ENCODE measurements at places on chromosomes 7 and 10.
A peak's percentile ranks its signal among the peaks of the same experiment; 100 is the strongest.

GRCh38 chr7:50552139-50552538 is 13.1 kb downstream of the DDC start:
- no peak for DNase-seq

DNA sequence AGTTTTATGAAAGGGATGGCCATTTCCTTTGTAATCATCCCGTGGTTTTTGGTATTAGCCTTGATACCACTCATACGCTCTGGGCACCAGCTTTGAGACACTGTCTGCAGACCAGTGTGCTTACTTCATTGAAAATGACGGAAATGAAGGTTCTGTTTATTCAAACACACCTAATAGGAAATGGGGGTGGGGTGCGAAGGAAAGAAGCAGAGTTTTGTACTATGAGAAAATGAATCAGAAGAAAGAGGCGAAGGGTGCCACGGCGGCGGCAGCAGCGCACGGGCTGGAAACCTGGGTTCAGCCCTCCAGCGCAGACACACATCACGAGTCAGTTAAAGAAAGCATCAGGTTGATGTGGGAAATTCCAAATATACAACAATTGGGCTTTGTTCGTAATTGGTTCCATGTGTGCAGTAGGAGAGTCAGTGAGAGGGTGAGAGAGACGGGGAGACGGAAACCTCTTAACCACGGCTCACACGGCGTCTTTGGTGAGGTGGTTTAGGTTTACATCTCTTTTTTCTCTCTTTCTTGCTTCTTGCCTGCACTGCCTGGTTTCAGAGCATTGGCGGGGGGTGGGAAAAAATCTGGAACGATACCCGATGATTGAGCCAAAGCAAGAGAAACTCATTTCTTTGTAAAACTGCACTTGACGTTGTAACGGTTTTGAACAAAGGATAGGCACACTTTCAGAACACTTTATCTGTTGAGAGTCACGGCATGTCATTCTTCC is 321.2 kb downstream of the FRMD4A start:
- DNase-seq, result peak; percentile 94

DNA sequence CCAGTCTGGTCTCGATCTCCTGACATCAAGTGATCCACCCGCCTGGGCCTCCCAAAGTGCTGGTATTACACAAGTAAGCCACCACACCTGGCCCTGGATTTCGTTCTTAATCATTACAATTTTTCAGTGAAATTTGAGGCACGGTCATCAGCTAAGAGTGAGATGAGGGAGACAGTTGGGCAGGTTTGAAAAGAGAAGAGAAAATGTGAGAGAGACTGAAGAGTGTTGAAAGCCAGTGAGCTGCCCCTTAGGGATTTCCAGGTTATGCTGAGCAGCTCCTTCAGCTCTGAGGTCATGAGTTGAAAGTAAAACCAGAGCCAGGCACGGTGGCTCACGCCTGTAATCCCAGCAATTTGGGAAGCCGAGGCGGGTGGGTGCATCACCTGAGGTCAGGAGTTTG is 5.9 kb upstream of the UPF2 start:
- DNase-seq, result no peak

DNA sequence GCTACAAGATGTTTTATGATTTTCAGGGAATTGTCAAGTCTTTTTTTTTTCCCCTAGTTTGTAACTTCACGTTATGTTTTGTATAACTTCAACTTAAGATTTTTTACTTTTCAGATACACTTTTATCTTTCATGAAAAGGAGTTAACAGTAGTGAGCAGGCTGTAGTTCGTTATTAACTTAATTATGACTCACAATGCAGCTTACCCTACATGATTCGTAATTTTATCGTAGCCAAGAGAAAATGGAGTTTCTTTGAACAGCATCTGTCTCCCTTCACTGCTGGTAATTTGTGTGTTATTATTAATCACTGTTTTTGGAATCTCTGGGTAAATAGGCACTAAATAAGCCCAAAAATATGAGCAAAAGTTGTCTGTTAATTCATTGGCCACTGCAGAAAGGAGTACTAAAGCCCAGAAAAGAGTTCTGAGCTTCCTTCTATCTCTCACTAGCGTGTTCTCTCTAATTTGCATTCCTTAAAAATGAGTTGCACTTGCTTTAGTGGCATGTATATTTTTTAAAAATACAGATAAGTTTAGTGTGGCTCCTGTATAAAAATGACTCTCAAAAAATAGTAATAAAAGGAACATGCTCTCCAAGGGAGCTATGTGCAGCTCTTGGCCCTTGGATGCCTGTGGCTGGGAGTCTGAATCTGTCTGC is 36.1 kb downstream of the RALA start:
- peak; percentile 28 for DNase-seq

- no peak for DNase-seq
Measured at GRCh38 chr10:109650228-109650627, 273.1 kb downstream of the XPNPEP1 start.

DNA sequence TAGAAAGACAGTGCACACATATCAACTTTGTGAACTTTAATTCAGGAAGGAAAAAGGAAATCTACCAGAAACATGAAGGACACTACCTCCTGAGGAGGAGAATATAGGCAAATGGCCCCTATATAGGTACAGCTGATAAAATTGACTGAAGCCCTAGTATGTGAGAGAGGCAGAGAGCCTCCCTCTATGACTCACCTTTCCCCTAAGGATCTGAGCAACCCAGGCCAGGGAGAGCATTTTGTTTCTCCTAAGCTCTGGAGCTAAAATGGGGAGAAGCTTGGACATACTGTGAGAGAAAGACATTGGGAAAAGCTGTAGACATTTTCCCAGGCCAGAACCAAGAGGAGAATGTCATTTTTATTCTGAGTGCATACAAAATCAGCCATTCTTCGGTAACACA is 303.5 kb downstream of the AHR start:
- no peak for DNase-seq

DNA sequence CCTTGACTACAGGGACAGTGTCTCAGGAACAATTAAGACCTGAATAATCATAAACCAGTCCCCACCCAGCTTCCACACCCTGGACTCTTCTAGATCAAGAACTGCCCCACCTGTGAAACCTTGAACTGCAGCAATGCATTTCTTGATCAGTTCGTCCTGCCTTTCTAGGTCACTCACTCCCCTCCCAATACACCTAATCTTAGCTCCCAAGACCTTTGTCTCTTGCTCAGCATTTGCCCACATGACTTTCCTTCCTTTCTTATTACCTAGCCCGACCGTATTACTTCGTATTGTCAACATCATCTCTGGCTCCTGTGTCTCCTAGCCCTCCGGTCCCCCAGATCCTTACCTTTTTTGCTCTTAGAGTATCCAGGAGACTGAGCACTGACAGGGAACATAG is 5.5 kb upstream of the NAMPT start:
- DNase-seq, result no peak

DNA sequence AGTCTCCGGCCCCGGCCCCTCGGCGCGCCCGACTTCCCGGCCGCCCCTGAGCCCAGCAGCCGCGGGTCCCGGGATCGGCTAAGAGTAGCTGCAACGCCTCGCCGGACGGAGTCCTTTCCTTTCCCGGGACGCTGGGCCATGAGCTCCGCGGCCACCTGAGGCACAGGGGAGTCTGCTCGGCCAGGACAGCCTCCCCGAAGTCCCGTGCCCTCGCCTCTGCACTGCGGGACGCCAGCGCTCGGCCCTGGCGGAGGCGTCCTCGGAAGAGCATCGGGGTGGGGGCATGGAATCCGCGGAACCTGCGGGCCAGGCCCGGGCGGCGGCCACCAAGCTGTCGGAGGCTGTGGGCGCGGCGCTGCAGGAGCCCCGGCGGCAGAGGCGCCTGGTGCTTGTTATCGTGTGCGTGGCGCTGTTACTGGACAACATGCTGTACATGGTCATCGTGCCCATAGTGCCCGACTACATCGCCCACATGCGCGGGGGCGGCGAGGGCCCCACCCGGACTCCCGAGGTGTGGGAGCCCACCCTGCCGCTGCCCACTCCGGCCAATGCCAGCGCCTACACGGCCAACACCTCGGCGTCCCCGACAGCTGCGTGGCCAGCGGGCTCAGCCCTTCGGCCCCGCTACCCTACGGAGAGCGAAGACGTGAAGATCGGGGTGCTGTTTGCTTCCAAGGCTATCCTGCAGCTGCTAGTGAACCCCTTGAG is 502 bp downstream of the SLC18A3 start:
- DNase-seq, result no peak

DNA sequence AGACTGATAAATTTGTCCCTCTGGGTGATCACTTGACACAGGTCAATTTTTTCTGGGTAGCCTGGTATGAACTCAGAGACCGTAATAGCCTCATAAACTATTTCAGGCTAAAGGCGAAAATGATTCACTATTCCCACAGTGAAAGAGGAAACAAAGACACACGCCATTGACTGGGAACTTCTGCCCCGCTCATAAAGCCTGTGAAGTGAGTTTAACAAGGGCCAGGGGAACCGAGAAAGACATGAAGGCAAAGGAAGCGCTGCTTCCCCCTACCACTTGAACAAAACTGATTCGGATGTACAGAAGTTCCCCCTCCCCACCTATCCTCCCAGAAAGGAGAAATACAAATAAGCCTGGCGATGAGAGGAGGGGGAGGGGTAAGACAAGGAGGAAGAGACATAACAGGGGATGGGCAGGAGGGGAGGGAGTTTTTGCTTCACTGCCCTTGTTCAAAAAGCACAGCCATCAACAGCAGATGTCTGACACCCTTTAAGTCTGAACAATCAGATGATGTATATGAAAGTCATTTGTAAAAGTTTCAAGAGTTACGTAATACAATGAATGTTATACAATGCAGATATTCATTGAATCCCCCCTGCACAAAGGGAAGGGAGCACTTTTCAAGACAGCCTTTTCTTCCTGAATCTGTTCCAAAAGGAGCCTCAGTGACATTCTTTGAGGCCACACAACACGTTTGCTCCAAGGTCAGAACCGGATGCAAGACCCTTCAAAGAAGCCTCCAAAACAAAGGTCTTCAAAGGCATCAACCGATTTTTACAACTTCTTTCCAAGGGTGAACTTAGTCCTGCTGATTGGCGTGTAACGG is 734 bp downstream of the ABCB4 start:
- DNase-seq, result peak; percentile 55

GRCh38 chr10:78729366-78729765 is 339.4 kb upstream of the ZMIZ1 start:
- no peak for DNase-seq

DNA sequence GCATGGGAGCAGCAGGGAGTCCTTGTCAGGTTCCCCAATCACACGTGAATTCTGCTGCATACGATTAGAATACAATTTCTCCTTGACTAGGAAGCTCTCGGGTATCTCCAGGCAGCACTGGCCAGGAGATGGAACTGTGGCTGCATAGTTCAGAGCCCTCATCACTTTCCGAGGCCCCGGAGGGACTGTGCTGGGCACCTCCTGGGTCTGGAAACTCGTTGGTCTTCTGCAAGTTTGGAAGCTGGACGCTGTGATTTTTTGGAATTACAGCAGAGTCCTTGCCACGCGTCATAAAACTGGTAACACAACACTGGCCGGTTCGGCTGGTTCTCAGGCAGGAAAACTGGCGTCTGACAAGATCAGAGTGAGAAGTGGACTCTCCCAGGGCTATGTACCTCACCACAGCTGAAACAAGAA is 216.1 kb downstream of the CCDC3 start:
- DNase-seq, result no peak

DNA sequence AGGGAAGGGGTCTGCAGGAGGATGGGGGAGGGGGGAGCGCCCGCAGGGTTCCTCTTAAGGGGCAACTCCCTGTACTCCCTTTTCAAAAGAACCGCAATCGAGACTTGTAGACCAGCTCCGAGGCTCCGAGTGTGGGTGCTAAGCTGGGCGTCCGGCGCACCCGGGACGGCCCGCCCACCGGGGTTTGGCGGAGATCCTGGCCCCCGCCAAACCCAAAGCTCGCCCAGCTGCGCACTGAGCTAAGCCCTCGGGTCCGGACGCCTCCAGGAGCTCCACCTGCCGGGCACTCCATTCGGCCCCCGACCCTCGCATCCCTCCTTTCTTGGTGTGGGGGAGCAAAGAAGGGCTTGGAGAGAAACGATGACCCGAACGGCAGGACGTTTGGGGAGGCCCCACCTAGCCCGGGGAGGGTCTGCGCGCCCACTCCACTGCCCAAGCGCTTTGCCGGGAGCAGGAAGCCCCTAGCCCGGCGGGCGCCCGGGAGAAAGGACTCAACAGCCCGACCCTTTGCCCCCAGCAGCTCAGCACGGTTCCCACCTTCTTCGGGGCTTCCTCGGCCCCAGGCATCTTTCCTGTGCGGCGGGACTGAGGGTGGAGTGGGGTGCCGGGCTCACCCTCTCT is 651 bp downstream of the AFAP1L2 start:
- no peak for DNase-seq

Data from fibroblast of skin of abdomen (primary cell).